Activated T-helper 1 cell treated with anti-CD3 and anti-CD28 coated beads, Interleukin-12 subunit alpha, Interleukin-12 subunit beta, Interleukin-2, Interleukin-4 antibody, amounts not matched to agents 30 ng/mL and 10 ng/mL and 1 ng/mL, durations not matched to agents 14 hours and 24 hours and 36 hours (primary cell): ENCODE measurements at places on chromosomes 6 and 20. TPM values are rescaled to one million over a fixed set of nuclear protein-coding genes. Genes with fewer than 3 reads are reported as not detected.

DNA sequence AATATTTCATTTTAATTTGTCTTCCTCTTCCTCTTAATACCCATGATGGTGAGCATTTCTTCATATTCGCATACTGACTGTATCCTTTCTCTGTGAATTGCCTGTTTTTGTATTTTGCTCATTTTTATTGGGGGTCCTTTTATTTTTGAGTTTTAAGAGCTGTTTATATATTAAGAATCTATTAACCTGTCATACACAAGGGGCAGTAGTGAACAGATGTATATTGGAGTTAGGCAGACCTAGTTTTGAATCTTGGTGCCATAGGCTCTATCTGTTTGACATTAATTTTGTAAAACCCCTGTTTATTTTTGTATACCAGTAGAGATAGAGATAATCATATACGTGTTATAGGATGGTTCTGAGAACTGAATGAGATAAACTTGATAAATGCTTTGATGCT lies 3.1 kb upstream of the WFDC5 start:
- DNase-seq, result no peak

GRCh38 chr6:105107207-105107606 lies 72.6 kb downstream of the POPDC3 start:
- DNase-seq, result no peak

DNA sequence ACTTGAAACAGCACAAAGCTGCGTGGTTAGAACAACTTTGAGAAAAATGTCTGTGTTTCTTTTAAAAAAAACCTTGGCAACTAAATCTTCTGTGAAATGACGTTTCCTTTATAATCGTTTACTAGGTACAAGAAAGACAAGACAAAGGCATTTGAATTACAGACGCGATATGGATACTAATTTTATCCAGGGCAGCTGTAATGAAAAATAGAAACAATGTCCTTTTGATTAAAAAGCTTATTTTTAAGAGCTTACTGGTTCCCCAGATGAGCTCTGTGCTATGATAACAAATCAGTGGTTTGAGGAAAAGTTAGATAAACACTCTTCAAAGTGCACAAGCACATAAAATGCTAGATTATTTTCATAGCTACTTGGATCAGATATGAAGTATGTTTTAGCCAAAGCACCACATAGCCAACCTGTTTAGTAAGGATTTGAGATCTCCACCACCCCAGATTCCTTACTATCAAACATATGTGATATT lies 1.6 kb upstream of the SYNCRIP start:
- DNase-seq, result no peak

RAB5IF gene
- 112 and 119 TPM in 2 replicates for total RNA-seq

DNA sequence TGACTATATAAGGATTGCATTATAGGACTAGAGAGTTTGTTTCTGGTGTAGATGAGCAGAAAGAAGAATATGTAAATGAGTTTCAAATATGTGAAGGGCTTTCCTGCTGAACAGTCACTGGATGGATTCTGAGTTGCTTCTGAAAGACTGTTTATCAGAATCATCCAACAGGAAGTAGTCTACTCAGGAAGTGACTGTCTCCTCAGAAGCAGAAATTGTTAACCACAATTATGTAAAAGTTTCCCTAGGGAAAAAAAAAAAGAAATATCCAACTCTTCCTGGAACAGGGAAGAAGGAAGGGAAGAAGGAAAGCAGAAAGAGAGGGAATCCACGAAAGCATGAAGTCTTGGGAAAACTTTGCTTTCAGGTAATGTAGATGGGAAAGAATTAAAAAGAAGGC lies 138.9 kb downstream of the TENT5A start:
- DNase-seq, result no peak

ADAM33 gene
- not detected in 2 replicates for total RNA-seq

SIRPD gene
- not detected in 2 replicates for total RNA-seq

DNA sequence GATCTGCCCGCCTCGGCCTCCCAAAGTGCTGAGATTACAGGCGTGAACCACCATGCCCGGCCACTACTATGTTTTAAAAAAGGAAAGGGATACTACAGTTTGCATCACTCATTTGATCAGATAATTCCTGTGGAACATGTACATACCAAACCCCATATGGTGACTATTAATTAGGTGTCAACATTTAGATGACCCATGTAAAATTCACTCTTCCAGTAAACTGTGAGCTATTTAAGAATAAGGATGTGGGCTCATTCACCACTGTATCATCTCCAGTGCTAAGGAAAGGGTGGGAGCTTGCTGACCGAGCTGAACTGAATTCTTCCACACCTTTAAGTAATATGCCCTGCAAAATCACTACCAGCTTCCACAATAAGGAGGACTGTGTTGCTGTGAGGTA lies 127.5 kb downstream of the BTBD9 start:
- DNase-seq, result no peak

NFYA gene
- 29.6 and 30.1 TPM in 2 replicates for total RNA-seq

DNA sequence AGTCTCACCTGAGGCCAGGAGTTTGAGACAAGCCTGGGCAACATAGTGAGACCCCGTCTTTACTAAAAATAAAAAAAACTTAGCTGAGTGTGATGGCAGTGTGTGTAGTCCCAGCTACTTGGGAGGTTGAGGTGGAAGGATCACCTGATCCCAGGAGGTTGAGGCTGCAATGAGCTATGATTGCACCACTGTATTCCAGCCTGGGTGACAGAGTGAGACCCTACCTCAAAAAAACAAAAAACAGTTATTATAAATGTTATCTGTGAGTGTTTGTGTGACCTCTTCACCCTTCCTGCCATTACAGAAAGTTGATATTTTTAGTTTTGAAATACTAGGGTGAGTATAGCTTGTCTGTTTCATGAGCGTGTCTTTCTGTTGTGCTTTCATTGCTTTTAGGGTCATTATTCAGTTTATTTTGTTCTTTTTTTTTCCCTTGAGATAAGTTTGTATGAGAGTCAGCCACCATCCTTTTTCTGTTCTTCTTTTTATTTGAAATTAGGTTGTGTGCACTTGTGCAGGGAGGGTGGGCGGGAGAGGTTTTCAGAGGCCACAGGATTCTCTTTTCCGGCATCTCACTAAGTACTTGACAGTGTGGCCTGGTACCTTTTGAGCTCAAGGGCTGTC lies 26.2 kb downstream of the CDYL start:
- no peak for DNase-seq

DNA sequence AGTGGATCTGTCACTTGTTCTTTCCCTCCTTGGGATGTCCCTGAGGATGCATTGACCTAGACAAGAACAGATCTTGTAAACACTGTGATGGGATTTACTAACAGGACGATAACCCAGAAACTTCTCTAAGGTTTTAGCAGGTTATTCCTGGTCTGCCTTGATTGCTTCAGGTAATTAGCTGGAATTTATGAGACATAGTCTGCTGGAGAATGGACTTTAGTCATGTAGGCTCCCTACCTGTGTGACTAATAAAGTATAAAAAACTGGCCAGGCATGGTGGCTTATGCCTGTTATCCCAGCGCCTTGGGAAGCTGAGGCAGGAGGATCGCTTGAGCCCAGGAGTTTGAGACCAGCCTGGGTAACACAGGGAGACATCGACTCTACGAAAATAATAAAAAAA lies 96.1 kb downstream of the PAK5 start:
- no peak for DNase-seq

DNA sequence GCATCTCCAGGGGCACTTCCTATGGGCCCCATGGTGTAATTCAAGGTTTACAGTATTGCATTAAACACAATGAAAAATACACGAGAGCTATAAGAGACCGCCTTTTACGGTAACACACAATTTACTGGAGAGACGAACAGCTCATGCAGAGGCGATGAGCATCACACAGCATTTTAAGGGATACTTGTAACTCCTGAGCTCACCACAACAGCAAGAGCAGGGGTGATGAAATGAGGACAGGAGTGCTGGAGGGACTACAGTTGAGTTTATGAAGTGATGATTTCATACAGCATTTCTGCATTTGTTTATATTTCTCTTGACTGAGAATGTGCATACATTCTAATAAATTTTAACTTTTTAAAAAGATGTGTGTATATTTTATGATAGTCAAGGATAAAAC lies 113.9 kb downstream of the WDR27 start:
- DNase-seq, result no peak

GRCh38 chr6:38587766-38588362 lies 51.9 kb downstream of the BTBD9 start:
- DNase-seq, result no peak

DNA sequence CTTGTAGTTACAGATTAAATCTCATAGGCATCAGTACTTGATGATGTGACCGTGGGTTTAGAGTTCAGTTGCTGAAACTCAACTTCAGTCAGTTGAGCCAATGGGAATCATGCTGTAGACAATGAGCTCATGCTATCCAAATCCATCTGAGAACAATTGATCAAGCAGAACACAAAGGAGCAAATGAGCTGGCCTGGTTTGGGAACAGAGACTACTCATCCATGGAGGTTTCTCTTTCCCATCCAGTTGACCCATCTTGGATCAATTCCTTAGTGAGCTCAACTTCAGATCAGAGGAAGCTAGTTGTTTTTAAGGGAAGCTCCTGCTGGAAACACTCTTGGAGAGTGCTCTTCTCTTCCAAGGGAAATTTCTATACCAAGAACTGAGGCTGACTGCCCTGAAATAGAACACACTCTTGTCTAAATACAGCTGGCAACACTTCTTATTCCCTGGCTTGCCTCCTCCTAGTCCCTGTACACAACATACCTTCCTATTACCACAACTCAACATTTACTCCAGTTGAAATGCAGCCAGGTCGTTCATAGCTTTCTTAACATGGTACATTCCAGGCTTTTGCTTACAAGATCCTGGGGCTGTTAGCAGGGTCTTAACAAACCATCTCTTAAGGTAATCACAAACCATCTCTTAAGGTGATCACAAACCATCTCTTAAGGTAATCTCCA lies 203.9 kb upstream of the PRDM1 start:
- DNase-seq, result no peak

DNA sequence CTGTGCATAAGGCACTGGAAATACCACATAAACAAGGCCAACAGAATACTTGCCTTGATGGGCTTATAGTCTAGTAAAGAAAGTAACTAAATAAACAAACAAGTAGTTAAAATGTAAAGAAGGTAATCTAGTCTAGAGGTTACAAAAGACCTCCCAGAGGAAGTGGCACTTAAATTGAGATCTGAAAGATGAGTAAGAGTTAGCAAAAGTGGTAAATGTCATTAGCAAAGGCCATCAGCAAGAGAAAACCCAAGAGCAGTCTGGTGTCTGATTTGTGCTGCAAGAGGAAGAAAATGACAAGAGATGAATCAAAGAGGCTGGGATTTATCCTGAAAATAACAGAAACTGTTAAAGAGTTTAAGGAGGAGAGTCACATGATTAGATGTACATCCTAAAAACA lies 96.6 kb upstream of the SMLR1 start:
- DNase-seq, result no peak

ABHD16A gene
- 45.7 and 46.5 TPM in 2 replicates for total RNA-seq

DNA sequence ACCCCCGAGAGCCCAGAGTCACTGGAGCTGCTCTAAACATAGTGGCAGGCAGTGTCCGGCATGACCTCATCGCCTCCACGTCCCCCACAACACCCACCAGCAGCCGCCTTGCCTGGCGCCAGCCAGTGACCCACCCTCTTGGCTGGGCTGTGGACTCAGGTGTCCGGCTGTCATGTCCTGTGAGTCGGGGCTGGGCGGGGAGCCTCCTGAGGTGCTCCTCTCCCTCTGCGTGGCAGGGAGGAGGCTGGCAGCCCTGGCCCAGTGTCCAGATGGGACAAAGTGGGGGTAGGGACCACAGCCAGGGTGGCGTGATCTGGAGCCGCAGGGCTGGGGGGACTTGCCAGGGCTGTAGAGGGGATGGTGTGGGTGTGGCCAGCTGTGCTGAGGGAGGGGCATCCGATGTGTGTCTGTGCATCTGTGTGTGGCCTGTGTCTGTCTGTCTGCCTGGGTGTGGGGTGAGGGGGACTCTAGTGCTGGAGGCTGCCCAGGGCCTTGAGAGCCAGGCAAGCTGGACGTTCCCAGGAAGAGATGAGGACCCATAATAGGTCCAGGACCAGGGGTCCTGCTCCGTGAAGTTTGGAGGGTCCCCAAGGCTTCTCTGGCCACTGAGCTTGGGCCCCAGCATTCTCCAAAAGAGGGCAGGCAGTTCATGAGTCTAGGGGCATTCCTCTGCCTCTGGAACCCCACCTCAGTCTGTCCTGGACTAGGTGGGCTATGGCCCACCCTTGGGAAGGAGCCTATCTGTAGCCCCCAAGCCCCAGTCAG lies 2.3 kb upstream of the SOX18 start:
- no peak for DNase-seq

TUBB2A gene
- 5.2 and 5.6 TPM in 2 replicates for total RNA-seq

GRCh38 chr20:32140603-32141002 lies 31.1 kb downstream of the TM9SF4 start:
- no peak for DNase-seq

GRCh38 chr6:2957696-2958330 lies 13.6 kb downstream of the SERPINB6 start:
- DNase-seq, result no peak
